ENCODE measurements at places on chromosomes 11 and 22.
A peak's percentile ranks its signal among the peaks of the same experiment; 100 is the strongest.

- no peak overlapping the region for H3K4me3 ChIP-seq
- no peak for DNase-seq
- H3K4me1 ChIP-seq, result no peaks in the 10 kb centered on the region
- no peak overlapping the region for H3K27ac ChIP-seq
Observed at GRCh38 chr11:106988151-106989077, 29.9 kb downstream of the GUCY1A2 start.

- no peaks in the 10 kb centered on the region for H3K4me1 ChIP-seq
- peak; percentile 46 for DNase-seq
- peaks cover 36% of the 10 kb centered on the region for H3K36me3 ChIP-seq
- no peaks in the 10 kb centered on the region for H3K27me3 ChIP-seq
- peak overlapping the region; percentile 58 for H3K27ac ChIP-seq
- peak overlapping the region; percentile 94 for H3K4me3 ChIP-seq
Observed at GRCh38 chr22:28799606-28800307, 612 bp downstream of the XBP1 start.

DNA sequence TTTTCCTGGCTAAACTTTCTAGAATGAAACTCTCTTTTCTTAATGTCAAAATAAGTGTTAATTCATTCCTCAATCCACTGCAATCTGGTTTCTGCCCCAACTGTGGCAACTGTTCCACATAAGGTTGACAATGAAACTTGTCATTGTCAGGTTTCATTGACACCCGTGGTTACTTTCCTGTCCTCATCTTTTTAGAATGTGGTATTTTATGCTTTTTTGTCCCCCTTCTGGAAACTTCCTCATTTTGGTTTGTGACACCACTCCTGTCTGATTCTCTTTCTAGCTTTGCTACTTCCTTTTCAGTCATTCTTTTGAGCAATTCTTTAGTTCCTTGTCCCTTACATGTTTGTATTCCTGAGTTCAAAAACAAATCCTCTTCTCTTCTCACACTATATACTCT lies 7.5 kb upstream of the PDE3B start:
- H3K4me3 ChIP-seq, result no peak overlapping the region
- no peak for DNase-seq
- H3K27ac ChIP-seq, result no peak overlapping the region
- no peaks in the 10 kb centered on the region for H3K27me3 ChIP-seq
- peaks cover 7% of the 10 kb centered on the region for H3K36me3 ChIP-seq

DNA sequence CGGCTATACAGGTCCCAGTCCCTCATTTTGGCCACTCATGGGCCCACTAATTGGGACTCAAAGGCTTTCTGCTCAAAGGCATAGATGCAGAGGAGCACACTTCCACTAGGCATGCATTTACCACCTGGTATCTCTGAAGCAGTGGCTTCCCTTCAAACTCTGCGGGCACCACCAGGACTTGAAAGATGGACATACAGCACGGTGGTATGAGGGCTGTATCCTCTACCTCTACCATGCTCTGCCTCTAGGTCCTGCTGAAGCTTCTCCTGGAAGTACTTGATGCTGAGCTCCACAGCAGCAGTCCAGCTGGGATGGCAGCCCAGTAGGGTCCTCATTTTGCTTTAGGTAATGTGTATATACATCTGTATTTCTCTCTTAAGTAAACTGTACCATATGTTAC lies 49.9 kb downstream of the RAB6A start:
- H3K27me3 ChIP-seq, result no peaks in the 10 kb centered on the region
- H3K4me1 ChIP-seq, result no peaks in the 10 kb centered on the region
- H3K27ac ChIP-seq, result no peak overlapping the region
- H3K4me3 ChIP-seq, result no peak overlapping the region
- no peak for DNase-seq

DNA sequence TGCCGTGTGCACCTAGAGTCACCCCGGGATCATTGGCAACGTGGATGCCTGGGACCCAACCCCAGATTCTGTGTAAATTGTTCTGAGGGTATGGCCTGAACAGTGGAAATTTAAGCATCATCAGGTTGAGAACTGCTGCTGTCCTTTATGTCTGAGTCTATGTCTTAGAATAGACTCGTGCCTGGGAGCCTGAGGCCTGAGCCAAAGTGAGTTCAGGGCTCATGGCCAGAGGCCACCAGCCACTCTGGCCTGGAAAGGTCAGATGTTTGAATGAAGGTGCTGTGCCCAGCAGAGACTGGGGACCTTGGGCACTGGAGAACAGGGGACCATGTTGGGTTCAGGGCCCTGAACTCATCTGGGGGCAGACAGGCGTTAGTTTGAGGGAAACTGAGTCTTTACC lies 91.1 kb downstream of the MYO18B start:
- H3K4me3 ChIP-seq, result no peak overlapping the region
- H3K4me1 ChIP-seq, result no peaks in the 10 kb centered on the region

- no peak for DNase-seq
- H3K4me1 ChIP-seq, result no peaks in the 10 kb centered on the region
- no peak overlapping the region for H3K27ac ChIP-seq
- no peak overlapping the region for H3K4me3 ChIP-seq
- H3K36me3 ChIP-seq, result peaks cover 22% of the 10 kb centered on the region
- H3K27me3 ChIP-seq, result no peaks in the 10 kb centered on the region
Observed at GRCh38 chr11:13699870-13700269, 31.4 kb downstream of the FAR1 start.

DNA sequence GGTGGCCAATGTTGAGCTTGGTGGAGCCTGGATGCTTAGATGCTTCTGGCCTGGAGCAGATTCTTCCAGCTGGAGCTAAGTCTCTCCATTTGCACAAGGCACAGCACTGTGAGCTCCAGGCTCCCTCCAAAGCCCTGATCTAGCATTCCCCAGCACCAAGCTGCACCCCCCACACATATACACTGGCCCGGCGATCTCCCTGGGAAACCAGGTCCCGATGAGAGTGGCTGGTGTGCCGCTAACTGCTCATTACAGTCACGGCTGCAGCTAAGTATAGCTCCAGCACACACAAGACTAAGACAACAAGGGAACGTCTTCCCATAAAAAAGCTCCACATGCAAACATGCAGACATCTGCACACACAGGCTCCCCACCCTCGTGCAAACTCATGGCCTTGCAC lies 17.6 kb downstream of the KCNC1 start:
- H3K4me1 ChIP-seq, result no peaks in the 10 kb centered on the region
- no peak overlapping the region for H3K27ac ChIP-seq
- H3K4me3 ChIP-seq, result no peak overlapping the region
- DNase-seq, result no peak
- H3K36me3 ChIP-seq, result no peaks in the 10 kb centered on the region

GRCh38 chr22:17811119-17811518 lies 36.9 kb upstream of the BID start:
- H3K27ac ChIP-seq, result no peak overlapping the region
- no peak overlapping the region for H3K4me3 ChIP-seq
- peaks cover 38% of the 10 kb centered on the region for H3K36me3 ChIP-seq
- DNase-seq, result no peak
- no peaks in the 10 kb centered on the region for H3K4me1 ChIP-seq

GRCh38 chr11:85737738-85738137 lies 51.7 kb upstream of the CCDC89 start:
- H3K4me3 ChIP-seq, result no peak overlapping the region
- no peaks in the 10 kb centered on the region for H3K36me3 ChIP-seq
- H3K4me1 ChIP-seq, result no peaks in the 10 kb centered on the region
- DNase-seq, result no peak

- H3K4me3 ChIP-seq, result no peak overlapping the region
- H3K36me3 ChIP-seq, result no peaks in the 10 kb centered on the region
- no peaks in the 10 kb centered on the region for H3K4me1 ChIP-seq
- DNase-seq, result no peak
Observed at GRCh38 chr22:28838971-28839370, 38.6 kb upstream of the XBP1 start.

DNA sequence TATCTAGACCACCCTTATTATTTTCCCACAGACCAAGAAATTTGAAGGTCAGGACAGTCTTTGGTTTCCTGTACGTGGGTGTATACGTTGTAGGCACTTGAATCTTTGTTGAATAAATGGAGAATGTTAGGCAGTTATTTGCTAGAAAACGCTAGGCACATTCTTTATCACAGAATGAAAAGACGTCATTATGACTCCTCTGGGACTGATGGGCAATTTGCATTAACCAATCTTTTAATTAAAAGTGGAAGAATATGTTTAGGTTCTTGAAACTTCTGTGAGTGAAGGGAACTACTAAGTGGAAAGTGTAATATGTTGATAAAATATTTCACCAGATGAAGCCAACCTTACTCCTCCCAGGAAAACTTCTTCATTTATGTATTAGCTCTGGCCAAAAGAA lies 5.7 kb downstream of the CAT start:
- DNase-seq, result no peak
- no peak overlapping the region for H3K4me3 ChIP-seq
- H3K36me3 ChIP-seq, result peaks cover 17% of the 10 kb centered on the region
- H3K4me1 ChIP-seq, result no peaks in the 10 kb centered on the region

GRCh38 chr11:2298131-2298794 lies 3.5 kb downstream of the C11orf21 start:
- H3K4me1 ChIP-seq, result no peaks in the 10 kb centered on the region
- DNase-seq, result no peak
- no peaks in the 10 kb centered on the region for H3K36me3 ChIP-seq
- H3K27me3 ChIP-seq, result no peaks in the 10 kb centered on the region
- no peak overlapping the region for H3K27ac ChIP-seq

GRCh38 chr22:50267591-50268390 lies 2.4 kb downstream of the MAPK11 start:
- peaks cover 15% of the 10 kb centered on the region for H3K27me3 ChIP-seq
- DNase-seq, result peak; percentile 69
- H3K27ac ChIP-seq, result no peak overlapping the region

GRCh38 chr11:118928101-118928869 lies 2.6 kb upstream of the BCL9L start:
- H3K4me1 ChIP-seq, result peaks cover 8% of the 10 kb centered on the region
- DNase-seq, result peak; percentile 92
- H3K4me3 ChIP-seq, result peak overlapping the region; percentile 96
- no peak overlapping the region for H3K27ac ChIP-seq
- H3K36me3 ChIP-seq, result peaks cover 2% of the 10 kb centered on the region

GRCh38 chr22:20155330-20156041 lies 4.6 kb upstream of the CCDC188 start:
- H3K4me3 ChIP-seq, result no peak overlapping the region
- no peaks in the 10 kb centered on the region for H3K36me3 ChIP-seq
- no peak overlapping the region for H3K27ac ChIP-seq
- no peaks in the 10 kb centered on the region for H3K27me3 ChIP-seq

- no peaks in the 10 kb centered on the region for H3K4me1 ChIP-seq
- H3K36me3 ChIP-seq, result peaks cover 7% of the 10 kb centered on the region
- H3K4me3 ChIP-seq, result no peak overlapping the region
Observed at GRCh38 chr11:17020831-17021230, 6.6 kb upstream of the PLEKHA7 start.

Data from H9 (cell line).